Iris pigment epithelial cell (primary cell): ENCODE measurements at places on chromosomes 7 and 10.
A peak's percentile ranks its signal among the peaks of the same experiment; 100 is the strongest.

- no peak for DNase-seq
Observed at GRCh38 chr7:139651914-139652313, 125.9 kb downstream of the HIPK2 start.

DNA sequence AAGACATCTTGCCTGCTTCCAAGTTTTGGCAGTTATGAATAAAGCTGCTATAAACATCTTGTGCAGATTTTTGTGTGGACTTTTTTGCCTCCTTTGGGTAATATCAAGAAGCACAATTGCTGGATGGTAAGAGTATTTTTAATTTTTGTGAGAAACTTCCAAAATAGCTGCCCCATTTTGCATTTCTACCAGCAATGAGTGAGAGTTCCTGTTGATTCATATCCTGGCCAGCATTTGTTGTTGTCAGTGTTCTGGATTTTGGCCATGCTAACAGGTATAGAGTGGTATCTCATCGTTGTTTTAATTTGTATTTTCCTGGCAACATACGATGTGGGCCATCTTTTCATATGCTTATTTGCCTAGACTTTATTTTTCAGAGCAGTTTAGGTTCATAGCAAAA, 53.9 kb downstream of the BTAF1 start:
- DNase-seq: no peak

DNA sequence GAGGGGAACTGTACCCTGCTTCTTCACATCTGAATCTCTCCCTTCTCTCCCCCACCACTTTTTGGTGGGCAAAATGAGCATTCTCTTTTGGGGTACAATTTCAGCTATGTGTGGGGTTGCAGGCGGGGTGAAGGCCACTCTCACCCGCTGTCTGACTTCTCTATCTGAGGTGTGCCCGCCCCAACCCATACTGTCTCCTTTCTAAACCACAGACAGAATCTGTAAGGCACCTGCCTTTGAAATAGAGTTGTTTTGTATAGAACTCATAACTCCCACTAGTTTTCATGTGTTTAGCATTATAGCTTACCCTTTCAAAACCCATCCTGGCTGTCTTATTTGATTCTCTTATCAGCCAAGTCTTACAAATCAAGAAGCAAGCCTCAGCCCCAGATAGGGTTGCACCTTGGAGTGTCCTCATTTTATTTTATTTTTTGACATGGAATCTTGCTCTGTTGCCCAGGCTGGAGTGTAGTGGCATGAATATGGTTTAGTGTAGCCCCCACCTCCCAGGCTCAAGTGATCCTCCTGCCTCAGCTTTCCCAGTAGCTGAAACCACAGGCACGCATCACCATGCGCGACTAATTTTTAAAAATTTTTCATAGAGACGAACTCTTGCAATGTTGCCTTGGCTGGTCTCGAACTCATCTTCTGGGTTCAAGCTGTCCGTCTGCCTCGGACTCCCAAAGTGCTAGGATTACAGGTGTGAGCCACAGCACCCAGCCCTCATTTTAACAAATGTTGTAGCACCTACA, 11.9 kb downstream of the TSPAN14 start:
- no peak for DNase-seq

DNA sequence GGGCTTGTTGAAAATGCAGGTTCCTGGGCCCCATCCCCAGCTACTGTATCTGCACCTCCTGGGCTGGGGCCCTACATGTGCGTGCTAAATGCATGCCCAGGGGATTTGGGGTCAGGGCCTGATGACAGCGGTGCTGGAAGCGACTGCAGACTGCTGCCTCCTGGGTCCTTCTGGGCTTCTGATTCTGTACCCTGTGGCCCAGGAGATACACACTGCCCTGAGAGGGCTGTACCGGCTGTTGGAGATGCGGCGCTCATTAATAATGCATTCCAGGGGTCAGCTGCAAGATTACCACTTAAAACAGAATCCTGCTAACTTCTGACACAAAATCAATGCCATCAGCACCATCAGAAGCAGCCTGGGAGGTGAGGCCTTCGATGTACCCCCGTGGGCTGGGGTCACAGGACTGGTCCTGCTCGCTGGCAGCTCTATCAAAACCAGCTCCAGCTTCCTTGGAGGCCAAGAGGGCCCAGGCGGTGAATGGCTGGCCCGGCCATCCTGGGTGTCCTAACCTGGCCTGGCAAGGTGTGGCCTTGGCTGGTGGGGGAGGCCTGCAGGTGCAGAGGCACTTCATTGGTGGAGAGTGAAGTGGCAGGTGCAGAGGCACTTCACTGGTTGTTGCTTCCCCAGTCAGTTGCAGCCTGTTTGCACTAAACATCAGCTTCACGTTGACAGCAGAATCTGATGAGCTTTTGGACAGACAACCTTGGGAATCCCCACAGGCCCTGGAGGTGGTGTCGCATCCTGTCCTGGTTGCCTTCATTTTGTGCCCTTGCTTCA, 79.2 kb downstream of the GLRX3 start:
- no peak for DNase-seq

- peak; percentile 81 for DNase-seq
Observed at GRCh38 chr10:68327889-68328786, 3.7 kb upstream of the HNRNPH3 start.

DNA sequence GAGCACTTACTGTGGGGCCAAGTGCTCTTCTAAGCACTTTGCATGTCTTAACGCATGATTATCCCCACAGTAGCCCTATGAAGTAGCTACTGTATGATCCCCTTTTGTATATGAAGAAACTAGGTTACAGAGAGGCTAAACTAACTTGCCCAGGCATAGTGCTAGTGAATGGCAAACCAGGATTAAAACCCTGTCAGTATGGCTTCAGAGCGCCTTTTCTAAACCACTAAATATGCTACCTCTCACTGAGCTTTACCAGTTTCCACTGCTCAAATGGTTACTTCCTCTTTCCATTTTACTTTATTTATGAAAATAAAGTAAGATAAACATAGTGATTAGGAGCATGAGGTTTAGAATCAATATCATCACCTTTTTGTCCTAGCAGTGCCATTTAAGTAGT, 73.6 kb downstream of the PODXL start:
- DNase-seq: no peak

GRCh38 chr7:55131142-55131929, 112.5 kb downstream of the EGFR start:
- DNase-seq: peak; percentile 20

GRCh38 chr7:114356133-114356532, 58.5 kb upstream of the FOXP2 start:
- DNase-seq: peak; percentile 14

- DNase-seq: peak; percentile 69
Observed at GRCh38 chr7:91784469-91784868, 96.0 kb downstream of the MTERF1 start.

DNA sequence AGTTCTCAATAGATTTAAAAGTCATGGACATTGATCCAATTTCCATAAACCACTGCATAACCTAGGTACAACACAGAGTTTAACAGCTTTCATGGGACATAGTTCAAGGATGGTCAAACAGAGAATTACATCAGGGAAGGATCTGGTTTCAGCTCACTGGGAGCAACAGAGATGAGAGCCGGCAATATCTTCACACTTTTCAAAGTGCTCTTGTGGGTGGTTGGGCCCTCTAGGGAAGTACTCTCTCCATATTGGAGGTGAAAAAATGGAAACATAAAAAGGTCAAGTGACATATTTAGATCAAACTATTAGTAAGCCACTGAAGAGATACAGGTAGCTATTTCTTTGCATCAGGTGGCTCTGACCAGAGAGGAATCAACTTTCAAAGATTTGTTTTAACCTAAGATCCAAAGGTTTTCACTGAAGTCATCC, 61.8 kb upstream of the LRRN3 start:
- DNase-seq: no peak

DNA sequence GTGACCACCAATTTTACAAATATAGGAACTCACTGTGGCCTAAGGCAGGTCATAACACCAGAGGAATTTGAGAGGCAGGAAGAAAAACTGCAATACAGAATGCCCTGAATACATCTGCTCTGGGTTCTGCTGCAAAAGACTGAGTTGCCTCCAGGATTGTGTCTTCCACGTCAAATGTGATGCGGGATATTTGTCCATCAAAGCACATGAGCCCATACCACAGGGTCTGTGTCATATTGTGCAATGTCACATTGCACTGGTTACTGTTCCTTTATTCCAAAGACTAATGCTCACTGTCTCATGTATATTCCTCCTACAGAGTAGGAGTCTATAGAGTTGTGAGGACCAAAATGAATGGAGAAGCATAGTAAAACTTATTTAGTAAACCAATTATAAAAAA, 58.6 kb upstream of the ABCB4 start:
- DNase-seq: no peak

DNA sequence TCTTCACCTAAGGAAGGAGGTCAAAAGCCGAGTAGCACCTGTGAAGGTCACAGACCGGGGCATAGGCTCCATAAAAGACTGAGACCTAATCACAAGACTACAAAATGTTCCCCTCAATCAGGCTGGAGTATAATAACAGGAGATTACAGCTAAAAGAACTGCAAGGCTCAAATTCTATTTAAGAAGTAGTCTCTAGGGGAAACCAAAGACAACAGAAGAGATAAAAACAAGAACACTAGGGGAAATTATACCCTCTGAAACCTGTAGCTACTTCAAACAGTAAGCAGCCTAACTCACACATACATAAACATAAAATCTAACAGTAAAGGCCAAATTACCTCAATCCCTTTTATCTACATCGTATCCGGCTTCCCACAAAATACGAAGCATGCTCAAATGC, 38.3 kb downstream of the LMBR1 start:
- no peak for DNase-seq

DNA sequence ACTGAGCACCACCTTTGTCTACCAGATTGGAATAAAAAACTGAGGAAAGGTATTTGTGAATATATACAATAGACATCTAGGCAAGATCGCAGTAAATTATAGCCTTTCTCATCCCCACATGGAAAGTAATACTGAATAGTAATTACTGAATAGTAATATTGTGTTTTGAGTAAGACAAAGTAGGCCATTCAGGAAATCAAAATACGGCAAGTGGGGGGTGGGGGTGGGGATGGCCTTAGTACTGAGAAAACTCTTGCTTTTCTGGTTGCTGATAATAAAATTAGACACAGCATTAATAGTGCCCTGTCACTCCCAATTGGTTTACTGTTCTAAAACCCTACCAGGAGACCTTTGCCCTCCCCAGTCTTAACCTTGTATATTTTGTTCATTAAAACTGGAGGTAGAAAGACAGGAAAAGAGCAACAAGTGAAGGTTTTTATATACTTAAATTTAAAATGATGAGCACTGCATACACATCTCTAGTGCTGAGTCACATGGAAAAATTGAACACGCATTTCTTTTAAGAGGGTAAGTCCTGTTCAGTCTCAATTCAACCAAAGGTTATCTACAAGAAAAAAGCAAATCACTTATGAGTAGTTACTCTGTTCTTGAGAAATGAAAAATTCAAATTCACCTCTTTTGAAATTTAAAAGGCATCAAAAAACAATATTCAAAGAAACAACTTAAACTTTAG, 65.6 kb downstream of the IGF2BP3 start:
- peak; percentile 62 for DNase-seq

DNA sequence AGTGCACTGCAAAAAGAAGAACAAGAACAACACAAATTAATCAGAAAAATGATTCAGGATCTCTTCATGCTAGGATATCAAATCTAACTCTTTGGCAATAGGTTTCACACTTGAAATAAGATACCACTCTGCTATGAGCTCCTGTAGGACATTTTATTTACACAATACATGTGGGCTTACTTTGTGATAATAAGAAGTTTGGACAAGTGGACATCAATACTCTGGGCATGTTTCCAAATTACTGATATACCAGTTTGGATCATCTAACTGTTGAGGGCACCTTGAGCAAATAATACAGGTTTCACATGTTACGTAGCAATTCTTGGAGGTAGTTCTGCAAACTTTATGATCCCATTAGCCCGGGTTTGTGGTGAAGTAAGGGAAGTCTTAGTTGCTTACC, 59.8 kb downstream of the CPVL start:
- DNase-seq: no peak

DNA sequence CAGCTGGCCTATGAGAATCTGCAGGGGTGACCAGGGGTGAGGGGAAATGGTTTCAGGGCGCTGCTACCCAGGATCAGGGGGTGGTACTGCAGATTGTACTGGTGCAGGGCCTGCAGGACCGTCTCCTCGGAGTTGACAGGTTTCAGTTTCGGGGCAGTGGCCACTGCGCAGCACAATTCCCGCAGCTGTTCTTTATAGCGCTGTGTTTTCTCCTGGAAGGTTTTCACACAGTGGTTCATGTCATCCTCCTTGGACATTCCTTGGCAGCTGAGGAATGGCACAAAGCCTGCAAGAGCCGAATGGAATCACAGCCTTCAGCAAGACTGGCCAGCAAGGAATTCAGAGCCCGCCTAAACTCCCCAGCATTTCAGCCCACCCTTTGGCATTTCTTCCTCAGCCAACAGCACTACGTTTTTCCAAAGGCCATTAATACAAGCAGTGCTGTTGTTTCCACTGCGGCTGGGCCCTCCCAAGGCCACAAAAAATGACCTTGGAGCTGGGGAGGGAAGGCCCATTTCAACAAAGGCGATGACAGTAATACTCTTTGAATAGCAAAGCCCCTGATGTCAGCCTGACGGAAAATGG, 44.9 kb downstream of the PNLIPRP2 start:
- no peak for DNase-seq

DNA sequence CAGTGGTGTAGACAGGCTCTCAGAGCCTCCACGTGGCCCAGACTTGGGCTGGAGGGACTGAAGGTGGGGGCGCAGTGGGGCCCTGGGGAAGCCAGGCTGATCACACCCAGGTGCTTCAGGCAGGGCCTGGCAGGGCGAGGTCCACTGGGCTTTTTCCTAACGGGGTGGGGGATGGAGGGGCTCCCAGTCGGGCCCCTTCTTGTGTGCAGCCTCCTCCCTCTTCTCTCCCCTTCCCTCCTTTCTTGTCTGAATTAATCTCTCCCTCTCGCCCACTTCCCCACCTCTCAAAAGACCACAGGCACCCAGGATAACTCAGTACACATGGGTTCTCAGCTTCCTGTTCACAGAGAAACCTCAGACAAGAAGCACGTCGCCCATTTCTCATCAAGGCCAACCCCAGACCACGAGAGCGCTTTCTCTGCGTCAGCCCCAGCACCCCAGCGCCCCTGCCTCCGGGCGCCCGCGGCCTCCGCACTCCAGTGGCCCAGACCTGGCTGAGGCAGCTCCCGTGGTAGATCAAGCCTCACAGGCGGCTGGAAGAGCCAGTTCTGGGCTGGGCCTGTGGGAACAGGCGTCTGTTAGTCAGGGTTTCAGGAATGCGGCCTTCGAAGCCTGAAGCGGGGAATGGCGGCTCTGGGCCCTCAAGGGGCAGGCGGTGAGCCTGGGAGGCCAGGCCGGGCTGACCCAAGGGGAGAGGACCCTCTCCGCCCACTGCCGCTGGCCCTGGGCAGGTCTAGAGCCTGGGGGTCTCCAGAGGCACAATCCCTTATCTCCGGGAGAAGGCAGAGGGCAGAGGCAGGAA, 50.6 kb downstream of the PWWP2B start:
- peak; percentile 89 for DNase-seq

GRCh38 chr10:81996927-81997326, 121.9 kb downstream of the NRG3 start:
- DNase-seq: no peak

GRCh38 chr7:158094046-158094445, 493.6 kb downstream of the PTPRN2 start:
- no peak for DNase-seq

GRCh38 chr10:98134117-98134430, 383 bp upstream of the R3HCC1L start:
- no peak for DNase-seq

- DNase-seq: no peak
Observed at GRCh38 chr7:104927055-104927454, 87.0 kb upstream of the KMT2E start.
